ENCODE measurements at places on chromosomes 1 and 21.

GRCh38 chr1:174044418-174045222 lies 22.5 kb upstream of the RC3H1 start:
- no peak for DNase-seq

- no peak for DNase-seq
These were observed 34.0 kb downstream of the GLIS1 start for GRCh38 chr1:53704804-53705445.

DNA sequence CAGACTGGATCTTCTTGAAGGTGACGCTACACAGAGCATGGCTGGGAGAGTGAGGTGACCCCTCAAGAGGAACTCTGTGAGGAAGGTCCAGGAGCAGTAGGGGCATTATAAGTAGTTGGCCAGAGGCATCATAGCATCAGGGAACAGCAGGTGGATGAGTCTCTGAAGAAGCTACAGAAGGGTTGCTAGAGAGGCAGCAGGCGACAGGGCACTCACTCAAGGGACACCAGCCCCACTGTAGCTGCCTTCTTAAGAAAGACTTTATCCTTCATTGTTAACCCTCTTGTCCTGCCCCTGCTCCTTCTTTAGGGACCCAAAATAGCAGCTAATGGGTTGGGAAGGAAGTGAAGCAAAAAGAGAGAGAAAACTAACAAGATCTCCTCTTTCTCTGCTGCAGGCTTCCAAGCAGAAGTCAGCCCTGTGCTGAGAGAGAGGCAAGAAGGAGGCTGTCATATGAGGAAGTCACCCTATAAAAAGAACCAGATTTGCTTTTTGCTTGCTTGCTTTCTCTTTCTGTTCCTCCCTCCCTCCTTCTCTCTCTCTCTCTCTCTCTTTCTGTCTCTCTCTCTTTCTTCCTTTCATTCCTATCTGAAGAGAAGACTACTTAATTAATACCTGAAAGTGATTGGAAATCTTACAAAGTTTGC lies 7.7 kb upstream of the CD5L start:
- no peak for DNase-seq

- DNase-seq: no peak
These were observed 11.5 kb downstream of the TEX50 start for GRCh38 chr1:173646656-173647055.

DNA sequence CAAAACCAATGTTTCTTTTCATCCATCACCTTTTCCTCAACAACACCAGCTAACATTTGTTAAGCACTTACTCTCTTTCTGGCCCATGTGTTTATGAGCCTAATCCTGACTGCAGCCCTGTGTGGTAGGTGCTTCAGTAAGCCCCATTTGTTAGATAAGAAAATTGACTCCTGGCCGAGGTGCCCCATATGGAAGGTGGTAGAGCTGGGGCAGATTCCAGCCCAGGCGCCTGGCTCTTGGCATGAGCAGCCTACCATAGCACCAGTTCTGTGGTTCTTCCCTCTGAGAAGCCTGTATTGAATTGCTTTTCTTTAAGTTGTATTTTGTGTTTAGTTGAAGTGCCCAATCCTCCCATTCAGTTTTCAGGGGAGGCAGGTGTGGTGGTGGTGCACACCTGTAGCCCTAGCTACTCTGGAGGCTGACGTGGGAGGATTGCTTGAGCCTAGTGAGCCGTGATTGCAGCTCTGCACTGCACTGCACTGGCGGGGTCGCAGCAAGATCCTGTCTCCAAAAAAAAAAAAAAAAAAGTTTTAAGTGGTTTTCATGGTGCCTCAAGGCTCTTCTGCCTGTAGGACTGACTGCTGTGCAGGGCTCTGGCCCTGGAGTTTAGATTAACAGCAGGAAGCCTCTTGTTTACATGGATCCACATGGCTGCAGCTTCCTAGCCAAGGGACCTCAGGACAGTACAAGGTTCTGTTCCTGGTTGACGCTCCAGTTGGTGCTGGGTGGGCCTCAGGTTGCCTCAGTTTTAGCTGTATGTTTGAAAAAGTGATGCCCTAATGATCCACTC lies 125.9 kb downstream of the MRPS6 start:
- DNase-seq: no peak

DNA sequence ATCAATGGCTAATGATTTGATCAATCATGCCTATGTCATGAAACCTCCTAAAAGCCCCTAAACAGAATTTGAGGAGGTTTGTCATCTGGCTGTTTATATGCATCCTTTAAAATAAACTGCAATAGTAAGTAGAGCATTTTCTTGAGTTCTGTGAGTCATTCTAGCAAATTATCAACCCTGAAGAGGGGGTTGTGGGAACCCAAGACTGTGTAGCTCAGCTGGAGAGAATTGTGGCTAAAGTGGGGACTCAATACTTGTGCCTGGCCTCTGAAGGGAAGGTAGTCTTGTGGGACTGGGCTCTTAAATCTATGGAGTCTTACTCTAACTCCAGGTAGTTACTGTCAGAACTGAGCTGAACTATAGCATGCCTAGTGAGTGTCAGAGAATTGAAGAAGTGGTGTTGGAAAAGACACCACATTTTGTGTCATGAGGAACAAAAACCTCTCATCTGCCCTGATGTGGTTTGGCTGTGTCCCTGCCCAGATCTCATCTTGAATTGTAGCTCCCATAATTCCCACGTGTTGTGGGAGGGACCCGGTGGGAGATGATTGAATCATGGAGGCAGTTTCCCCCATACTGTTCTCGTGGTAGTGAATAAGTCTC lies 402.4 kb downstream of the USH2A start:
- no peak for DNase-seq

- DNase-seq: no peak
These were observed 550.9 kb upstream of the TMPRSS15 start for GRCh38 chr21:18954441-18954844.

GRCh38 chr21:42847726-42848125 lies 31.6 kb downstream of the WDR4 start:
- no peak for DNase-seq

DNA sequence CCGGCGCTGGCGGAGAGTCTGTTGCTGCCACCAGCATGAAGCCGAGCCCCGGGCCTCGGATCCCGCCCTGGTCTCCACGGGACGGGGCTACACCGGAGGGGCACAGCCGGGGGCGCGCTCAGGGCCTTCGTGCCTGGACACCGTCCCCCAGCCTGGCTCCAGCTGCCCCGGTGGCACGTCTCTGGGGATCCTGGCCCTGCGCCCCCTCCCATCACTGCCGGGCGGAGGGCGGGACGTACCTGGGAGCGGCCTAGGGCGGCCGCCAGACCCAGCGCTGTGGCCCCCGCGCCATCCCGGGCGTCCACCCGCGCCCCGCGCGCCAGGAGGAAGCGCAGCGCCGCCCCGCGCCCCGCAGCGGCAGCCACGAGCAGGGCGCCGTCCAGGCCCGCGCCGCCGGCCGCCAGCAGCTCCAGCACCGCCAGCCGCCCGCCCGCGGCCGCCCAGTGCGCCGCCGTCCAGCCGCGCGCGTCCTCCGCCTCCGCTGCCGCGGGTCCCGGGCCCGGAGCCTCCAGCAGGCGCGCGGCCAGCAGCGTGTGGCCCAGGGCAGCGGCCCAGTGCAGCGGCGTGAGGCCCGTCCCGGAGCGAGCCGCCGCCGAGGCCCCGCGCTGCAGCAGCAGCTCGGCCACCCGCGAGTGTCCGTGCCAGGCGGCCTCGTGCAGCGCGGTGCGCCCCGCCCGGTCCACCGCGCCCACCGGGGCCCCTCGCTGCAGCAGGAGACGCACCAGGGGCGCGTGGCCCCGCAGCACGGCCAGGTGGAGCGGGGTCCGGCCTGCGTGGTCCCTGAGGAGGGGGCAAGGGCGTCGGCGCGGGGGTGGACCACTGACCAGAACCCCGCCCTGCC lies 1.0 kb downstream of the ANKRD65 start:
- no peak for DNase-seq
